Activated T-helper 9 cell treated with anti-CD3 and anti-CD28 coated beads, Interleukin-2, amount 50 U/mL, for 16 hours (primary cell): ENCODE measurements at places on chromosomes 16 and 17.

- no peak for DNase-seq
Measured at GRCh38 chr17:17783825-17784656, 52.7 kb downstream of the SREBF1 start.

GRCh38 chr17:30557916-30558685, 80.9 kb downstream of the GOSR1 start:
- no peak for DNase-seq

- DNase-seq: no peak
Measured at GRCh38 chr16:77674888-77675287, 47.4 kb upstream of the NUDT7 start.

GRCh38 chr17:55424893-55425540, 3.4 kb upstream of the MMD start:
- DNase-seq: no peak

DNA sequence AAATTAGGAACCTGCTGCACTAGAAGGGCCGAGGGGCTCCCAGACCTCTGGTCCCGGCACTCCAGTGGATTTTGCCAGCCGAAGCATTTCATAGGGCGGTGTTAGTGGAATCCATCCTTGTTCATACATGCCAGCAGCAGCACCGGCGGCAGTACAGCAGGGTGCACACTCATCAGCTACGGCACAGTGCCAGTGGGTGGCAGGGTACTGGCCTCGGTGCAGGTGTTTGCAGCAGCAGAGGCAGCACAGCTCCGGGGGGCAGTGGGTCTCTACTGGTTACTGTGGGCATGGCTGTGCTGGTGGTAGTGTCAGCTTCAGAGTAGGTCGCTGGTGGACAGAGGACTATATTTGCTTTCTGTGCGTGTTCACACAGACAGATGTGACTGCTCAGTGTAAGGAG, 985.7 kb downstream of the CDH8 start:
- DNase-seq: no peak

- DNase-seq: peak; percentile 45
Measured at GRCh38 chr16:1543085-1543896, 9.8 kb downstream of the TMEM204 start.

GRCh38 chr16:14344292-14344691, 273.2 kb downstream of the MRTFB start:
- no peak for DNase-seq

DNA sequence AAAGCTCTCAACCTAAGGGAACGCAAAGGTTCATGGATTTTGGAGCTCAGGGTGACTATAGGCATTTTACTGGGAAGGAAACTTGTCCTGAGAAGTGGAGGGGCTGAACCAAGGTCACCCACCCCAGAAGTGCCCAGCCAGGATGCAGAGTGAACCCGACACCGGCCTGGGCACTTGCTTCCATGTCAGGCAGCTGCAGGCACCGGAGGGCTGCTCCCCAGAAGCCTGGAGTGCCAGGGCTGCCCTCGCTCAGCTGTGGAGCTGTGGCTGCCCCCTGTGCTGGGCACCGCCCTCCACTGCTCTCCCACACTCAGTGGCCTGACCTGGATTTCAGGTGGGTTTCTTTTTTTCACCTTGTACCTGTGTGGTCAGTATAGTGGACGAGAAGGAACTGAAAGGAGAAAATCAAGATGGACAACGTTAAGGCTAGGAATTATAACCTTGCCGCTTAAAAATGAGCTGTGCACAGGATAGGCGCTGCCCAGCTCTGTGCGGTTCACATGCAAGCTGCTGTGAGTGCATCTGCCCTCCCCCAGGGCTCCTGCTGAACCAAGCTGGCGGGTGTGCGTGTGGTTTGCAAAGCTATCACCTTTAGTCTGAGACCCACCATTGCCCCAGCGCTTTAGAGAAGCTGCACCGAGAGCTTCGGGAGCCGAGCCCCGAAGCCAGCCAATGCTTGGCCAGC, 2.2 kb downstream of the MAPK8IP3 start:
- no peak for DNase-seq

- no peak for DNase-seq
Measured at GRCh38 chr17:21171309-21171922, 42.5 kb downstream of the TMEM11 start.

- no peak for DNase-seq
Measured at GRCh38 chr17:83089328-83090132, 10.1 kb downstream of the METRNL start.

DNA sequence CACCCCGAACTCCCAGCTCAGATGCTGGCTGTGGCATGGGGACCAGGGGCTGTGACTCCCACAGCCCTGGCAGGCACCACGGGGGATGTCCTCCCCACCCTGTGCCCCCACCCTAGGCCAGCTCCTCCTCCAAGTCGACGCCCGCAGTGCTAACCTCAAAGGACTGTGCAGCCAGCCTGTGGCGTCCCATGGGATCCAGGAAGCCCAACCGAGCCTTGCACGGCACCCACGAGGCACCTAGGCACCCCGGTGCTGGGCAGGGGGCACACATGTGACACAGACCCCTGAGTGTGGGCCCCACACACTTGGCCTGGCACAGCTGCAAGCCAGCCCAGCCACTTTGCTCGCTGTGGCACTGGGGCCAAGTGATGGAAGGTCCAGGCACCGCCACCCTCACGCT, 3.9 kb downstream of the GCGR start:
- no peak for DNase-seq

DNA sequence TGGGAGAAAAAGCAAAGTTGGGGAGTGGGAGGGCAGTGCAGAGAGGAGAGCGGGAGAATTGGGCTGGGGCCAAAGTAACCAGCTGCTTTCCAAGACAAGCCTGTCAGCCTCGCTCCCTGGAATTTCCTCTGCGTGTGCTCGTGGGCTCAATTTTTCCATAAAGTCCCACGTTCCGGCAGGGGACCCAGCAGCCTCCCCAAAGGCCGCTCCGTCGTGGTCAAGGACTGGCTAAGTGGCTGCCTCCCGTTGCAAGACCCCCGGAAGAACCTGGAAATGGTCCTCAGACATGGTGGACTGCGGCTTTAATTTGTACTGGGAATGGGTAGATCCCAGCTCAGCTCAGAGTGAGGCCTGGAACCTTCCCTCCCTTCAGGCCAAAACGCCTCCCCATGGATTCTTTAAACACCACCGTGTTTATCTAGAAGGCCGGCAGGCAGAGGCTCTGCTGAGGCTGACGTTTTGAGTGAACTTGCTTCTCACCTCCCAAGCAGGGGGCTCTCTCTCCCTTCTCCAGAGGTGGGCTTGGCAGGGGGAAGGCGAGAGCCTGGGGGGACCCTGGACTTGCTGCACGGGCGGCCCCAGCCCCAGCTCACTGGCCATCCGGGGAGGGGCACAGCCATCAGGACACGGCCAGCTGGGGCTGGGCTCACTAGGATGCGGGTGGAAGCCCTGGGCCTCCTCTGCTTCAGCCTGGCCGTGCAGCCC, 190.0 kb downstream of the C16orf95 start:
- no peak for DNase-seq

DNA sequence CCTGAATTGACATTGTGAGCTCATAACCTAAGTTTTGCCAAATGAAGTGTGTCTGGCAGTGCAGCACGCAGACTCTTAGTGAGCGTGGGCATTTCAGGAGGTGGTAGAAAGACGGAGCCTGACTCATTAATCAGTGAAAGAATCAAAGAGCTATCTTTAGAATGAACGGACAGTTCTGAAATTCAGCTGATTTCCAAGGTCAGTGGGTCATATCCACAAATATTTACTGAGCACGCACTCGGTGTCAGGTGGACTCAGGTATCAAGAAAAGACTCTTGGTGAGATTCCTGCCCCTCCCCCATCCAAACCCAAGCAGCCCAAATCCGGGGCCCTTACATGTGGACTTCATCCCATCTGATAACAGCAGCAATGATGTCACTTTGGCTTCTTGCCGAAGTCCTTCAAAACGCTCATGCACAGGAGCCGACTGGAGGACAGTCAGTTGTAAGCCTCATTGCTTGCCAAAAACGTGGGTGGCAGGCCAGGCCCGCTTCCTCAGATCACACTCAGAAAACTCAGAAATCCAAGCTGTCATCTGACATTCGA, 185.8 kb downstream of the HS3ST3A1 start:
- no peak for DNase-seq

- no peak for DNase-seq
Measured at GRCh38 chr17:80996422-80997305, 5.0 kb downstream of the CHMP6 start.

DNA sequence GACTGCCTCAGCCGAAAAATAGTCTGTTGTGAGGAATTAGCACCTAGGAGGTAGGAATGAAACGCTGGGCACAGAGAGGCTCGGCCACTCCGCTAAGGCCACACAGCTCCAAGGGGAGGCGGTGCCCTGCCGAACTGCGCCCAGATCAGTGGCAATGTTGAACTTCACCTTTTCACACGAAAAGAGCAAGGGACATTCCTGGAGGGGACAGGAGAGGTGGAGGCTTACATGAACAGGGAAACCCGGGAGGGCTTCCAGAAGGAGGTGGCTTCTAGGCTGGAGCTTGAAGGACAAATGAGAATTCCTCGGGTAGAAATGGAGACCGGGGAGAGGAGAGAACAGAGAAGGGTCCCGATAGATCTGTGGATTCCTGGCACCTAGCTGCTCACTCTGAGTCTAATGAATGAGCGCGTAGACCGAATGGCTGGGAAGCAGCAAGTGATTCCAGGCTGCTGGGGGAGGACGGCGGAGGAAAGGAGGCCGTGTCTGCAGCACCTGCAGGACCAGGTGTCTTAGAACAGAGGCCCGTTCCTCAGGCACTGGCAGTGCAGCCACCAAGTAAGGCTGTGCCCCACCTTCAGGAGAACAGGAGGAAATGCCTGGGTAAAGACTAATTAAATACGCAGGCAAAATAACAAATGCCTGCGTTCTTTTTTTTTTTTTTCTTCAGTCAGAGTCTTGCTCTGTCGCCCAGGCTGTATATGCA, 722 bp upstream of the SLC38A10 start:
- peak; percentile 34 for DNase-seq

DNA sequence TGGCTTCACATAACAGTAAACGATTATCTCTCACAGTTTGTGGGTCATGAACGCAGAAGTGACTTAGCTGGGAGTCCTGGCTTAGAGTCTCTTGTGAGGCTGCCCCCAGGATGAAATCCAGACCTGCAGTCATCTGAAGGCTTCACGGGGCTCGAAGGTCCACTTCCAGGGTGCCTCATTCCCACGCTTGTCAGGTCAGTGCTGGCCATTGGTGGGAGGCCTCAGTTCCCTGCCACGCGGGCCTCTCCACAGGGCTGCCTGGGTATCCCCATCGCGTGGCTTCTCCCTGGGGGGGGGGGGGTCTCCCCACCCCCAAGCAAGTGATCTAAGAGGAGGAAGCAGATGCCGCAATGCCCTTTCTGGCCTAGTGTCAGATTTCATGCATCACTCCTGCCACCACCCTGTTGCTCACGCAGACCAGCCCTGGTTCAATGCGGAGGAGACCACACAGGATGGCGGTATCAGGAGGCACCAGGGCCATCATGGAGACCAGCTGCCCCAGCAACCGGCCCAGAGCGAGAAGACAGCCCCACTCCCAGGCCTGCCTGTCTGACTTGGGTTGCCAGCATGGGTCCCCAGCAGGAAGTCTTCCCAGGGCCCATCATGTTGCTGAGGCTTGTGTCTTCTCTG, 77.3 kb upstream of the CDH5 start:
- no peak for DNase-seq

DNA sequence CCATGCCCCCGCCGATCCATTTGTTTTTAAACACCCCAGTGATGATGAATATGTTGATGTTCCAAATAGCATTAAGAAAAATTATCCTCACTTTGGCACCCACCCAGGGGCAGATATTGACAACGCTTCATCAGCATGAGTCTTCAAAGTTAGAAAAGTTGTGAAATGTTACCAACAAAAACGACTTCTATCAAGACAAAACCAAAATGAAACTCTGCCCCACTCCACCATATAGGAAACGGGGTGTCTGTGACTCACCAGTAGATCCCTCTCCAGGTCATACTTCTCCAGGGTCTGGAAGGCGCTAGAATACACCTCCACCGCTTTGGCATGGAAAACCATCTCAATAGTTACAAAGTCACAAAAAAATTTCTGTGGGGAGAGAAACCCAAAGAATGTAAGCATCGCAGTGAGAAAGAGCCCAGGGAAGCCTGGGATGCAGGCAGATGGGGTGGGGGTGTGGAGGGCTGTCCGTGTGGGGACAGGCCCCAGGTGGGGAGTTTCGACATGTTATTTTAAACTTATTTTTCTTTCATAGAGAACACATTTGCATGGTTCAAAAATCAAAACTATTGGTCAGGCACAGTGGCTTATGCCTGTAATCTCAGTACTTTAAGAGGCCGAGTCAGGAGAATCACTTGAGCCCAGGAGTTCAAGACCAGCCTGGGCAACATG, 10.2 kb downstream of the CIBAR2 start:
- no peak for DNase-seq

GRCh38 chr16:20875355-20875650, 24.9 kb downstream of the DCUN1D3 start:
- no peak for DNase-seq

GRCh38 chr16:51211148-51211547, 60.1 kb upstream of the SALL1 start:
- no peak for DNase-seq

- no peak for DNase-seq
Measured at GRCh38 chr17:73465130-73465952, 153.5 kb upstream of the CDC42EP4 start.

DNA sequence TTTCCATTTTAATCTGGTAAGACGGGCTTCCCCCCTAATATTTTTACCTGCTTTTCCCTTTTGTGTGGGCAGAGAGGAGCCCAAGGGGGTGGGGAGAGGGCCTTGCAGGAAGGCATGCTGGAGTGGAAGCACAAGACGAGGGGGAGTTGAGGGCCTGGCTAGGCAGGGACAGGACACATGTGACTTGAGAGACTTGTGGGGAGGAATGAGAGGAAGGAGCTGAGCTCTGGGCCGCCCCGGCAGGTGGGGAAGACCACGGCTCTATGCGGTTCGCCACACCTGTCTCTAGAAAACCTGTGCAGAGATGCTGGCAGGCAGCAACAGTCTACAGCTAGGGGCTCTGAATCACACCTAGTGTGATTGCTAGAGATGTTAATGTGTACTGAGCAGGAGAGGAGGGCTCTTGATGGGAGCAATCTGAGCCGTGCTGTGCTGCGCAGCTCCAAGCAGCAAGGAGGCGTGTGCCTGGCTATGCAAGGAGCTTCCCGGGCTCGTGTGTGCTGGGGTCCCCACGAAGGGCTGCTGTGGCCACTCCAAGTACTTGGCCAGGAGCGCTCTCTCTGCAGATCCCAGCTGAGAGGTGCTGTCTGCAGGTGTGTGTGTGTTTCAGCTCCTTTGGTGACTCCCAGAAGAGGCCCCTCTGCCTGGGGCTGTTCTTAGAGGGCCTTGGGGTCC, 50.2 kb downstream of the PDPK1 start:
- DNase-seq: no peak

- no peak for DNase-seq
Measured at GRCh38 chr17:2844416-2844815, 48.2 kb downstream of the RAP1GAP2 start.

GRCh38 chr16:883340-883739, 82.8 kb upstream of the GNG13 start:
- no peak for DNase-seq

DNA sequence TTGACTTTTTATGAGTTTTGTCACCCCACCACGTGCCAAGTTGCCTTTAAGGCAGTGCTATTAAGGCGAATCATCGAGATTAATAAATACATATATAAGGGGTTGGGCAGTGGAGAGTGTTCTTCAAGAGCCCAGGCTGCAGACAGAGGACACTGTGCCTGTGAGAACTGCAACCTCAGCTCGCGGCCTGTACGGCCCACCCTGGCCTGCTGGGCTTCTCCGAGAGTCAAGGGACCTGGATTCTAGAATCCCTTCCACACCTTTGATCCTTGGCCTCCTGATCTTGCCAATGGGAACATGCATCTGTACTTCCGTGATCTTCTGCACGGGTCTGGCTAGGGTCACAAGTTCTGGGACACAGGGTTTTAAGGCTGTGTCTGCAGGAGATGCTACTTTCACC, 54.5 kb downstream of the IRX5 start:
- DNase-seq: no peak
